ENCODE measurements at places on chromosomes 3 and 15.

- DNase-seq, result no peak
Measured at GRCh38 chr3:122232485-122232884, 49.0 kb downstream of the CASR start.

DNA sequence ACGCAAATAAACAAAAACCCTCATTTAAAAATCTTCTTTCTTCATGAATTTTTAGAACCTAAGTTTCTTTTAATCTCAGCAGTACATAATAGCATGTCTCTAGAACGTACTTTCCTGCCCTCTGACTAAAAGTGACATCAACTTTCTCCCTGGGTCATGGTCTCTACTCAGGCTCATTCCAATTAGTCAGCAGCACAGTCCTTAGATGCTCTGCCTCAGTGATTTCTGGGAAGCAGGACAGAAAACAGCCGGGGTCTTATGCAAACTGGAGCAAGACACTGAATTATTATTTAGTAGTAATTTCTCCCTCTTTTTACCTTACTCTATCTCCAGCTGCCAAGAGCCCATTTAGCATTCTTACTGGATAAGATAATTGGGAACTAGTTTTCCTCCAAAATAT is 365.2 kb downstream of the TUSC7 start:
- no peak for DNase-seq

GRCh38 chr3:185824051-185825005 is 514 bp downstream of the IGF2BP2 start:
- DNase-seq, result no peak

DNA sequence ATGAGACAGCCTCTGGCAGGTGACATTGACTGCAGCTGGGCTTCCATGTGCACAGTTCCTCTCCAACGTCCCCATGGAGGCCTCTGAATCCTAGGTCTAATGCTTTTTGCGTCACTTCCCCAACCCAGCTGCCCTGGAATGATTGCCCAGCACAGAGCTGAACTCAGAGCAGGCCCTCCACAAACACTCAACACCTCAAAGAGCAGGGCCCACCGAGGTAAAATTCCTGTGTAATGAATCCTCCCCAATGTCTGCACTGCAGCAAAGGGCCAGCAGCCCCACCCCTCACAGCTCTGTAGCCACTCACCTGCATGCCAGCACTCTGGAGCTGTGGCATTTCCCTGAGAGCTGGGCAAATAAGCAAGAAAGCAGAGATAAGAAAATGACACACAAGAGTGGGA is 42.6 kb upstream of the DUSP7 start:
- DNase-seq, result no peak

GRCh38 chr15:67281714-67282113 is 27.1 kb downstream of the IQCH start:
- no peak for DNase-seq

DNA sequence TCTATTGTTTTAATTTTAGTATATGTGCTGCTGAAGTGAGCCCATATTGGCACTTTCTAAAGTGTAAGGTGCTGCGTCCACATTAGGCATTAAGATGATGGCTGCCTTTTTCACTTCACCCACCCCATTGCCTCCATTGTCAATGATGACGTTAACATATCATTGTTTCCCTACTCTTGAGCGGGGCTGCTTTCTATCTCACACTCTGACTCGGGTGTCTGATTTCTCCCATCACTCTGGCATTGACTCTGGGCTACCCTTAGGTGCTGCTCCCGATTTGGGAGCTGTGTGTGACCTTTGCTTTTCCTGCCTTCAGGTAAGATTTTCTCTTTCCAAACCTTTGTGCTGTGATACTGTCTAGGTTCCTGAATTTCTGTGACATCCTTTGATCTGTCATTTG is 28.8 kb downstream of the CGNL1 start:
- peak; percentile 25 for DNase-seq

DNA sequence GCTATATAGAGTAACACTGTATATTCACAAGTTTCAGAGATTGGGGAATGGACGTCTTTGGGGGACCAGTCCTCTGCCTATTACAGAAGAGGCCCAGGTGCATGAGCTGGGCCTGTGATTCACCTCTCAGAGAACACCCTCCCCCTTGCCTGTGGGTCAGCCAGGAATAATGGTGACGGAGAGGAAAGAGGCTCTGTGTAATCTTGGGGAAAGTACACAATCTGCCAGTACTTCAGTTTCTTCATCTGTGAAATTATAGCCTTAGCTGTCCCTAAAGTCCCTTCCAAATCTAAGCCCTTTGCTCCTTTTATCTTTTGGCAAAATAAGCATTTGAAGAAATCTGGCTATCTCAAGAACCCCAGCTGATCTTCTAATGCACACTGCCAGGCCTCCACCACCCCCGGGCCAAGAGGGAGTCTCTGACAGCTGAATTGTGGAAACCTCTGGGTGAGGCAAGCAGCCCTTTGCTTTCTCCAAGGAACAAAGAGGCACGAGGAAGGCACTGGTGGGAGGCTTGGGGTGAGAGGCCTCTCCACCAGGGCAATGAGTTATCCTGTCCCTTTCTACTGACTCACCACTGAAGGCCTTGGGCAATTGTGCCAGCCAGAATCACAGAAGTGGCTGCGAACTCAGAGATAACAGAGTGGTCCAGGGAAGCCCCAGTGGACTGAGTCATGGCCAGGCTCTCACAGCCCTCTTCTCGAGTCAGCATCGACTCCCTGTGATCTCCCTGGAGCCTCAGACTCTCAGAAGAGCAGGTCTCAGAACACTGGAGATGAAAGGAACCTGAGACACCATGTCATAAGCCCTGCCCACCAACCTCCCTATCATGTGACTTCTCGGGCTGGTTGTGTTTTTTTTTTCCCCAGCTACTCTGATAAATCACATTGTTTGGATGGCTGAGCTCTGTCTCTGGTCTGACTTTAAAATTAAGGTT is 31.8 kb downstream of the CCNL1 start:
- peak; percentile 18 for DNase-seq

- no peak for DNase-seq
Measured at GRCh38 chr3:17752876-17753631, 10.6 kb upstream of the TBC1D5 start.

GRCh38 chr15:59222906-59223550 is 16.4 kb downstream of the LDHAL6B start:
- no peak for DNase-seq

- DNase-seq, result no peak
Measured at GRCh38 chr3:169940470-169941181, 26.0 kb upstream of the SEC62 start.

DNA sequence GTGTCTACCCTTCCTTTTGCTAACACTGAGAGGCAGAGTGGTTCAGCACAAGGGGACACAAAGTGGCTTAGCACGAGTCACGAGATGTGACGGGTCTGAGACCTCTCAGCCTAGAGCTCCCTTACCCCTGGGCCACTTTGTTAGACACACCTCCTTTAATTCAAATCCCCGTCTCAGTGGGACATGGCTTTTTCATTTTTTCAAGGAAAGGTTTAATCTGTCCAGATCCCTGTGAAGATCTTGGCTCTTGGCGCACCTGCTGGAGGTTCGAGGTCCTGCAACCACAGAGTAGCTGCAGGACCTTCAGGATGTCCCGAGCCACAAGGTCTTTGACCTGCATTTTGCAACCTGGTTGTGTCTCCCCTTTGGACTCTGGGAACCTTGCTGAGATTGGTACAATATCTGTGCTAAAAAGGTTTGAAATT is 52.0 kb downstream of the LPP start:
- no peak for DNase-seq

GRCh38 chr3:187369089-187369447 is 883 bp downstream of the RTP4 start:
- DNase-seq, result no peak

DNA sequence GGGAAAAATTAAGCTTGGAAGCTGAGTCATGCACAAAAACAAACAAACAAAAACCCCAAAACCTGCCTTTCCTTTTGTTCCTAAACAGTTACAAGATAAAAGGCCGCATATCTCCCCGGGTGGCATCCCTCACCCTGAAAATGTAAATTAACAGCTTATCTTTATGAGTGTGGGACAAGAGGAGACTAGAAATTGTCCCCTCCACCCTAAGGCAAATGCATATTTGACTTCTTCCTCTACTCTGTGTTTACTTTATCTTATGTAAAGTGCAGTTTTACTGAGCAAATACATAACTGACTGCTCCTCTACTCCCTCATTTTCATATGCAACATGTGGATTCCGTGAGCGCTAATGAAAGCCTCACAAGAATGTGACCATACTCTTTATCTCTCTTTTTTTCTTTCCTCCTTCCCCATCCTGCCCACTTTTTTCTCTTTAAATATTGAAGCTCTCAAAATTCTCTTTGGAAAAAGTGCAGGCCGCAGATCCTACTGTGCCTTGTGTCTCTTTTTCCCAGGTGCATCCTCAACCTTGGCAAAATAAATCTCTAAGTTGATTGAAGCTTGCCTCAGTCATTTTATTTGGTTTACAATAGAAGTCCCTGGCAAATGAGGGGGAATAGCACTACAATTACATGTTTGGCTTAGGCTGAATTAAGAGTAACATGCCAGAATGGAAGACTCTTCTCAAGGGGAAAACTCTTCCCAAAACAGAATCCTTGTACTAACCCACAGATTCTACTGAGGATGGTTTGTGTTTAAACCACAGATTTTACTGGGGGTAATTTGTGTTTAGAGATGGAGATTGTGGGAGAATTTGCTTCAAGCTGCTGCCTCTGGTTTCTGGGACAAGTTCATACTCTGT is 72.7 kb upstream of the WDR72 start:
- DNase-seq, result no peak

GRCh38 chr3:102078854-102079808 is 229.8 kb downstream of the NFKBIZ start:
- no peak for DNase-seq

DNA sequence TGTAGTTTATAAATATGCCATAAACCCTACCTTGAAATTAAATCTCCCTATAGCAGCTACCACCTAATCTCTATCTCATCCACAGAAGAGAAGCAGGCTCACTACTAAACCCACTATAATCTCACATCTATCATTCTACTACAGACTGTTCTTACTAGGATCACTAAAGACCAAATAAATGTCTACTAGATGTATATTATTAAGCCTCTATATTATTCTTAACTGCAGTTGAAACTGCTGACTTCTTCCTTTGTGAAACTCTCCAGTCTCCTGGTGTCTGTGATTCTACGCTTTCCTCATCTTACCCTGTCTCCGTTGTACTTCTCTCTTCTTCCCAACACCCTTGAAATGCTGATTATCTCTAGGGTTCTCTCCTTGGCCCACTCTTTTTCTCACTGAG is 1154.0 kb downstream of the IGSF11 start:
- DNase-seq, result no peak

- no peak for DNase-seq
Measured at GRCh38 chr15:63465104-63465503, 39.3 kb upstream of the USP3 start.

DNA sequence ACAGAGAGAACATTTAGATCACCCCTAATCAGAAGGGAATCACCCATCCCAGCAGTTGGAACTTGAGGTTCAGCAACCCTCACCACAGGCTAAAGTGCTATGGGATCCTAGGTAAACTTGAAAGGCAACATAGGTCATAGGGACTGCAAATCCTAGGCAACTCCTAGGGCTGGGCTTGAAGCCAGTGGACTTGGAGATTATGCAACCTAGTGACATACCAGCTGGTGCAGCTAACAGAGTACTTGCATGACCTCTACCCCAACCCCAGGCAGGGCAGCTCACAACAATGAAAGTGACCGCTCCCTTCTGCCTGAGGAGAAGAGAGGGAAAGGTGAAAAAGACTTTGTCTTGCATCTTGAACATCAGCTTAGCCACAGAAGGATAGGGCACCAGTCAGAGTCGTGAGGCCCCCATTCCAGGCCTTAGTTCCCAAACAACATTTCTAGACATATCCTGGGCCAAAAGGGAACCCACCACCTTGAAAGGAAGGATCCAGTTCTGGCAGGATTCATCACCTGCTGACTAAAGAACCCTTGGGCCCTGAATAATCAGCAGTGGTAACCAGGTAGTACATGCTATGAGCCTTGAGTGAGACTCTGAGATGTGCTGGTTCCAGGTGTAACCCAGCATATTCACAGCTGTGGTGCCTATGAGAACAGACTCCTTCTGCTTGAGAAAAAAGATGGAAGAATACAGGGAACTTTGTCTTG is 37.6 kb upstream of the FBN1 start:
- no peak for DNase-seq

DNA sequence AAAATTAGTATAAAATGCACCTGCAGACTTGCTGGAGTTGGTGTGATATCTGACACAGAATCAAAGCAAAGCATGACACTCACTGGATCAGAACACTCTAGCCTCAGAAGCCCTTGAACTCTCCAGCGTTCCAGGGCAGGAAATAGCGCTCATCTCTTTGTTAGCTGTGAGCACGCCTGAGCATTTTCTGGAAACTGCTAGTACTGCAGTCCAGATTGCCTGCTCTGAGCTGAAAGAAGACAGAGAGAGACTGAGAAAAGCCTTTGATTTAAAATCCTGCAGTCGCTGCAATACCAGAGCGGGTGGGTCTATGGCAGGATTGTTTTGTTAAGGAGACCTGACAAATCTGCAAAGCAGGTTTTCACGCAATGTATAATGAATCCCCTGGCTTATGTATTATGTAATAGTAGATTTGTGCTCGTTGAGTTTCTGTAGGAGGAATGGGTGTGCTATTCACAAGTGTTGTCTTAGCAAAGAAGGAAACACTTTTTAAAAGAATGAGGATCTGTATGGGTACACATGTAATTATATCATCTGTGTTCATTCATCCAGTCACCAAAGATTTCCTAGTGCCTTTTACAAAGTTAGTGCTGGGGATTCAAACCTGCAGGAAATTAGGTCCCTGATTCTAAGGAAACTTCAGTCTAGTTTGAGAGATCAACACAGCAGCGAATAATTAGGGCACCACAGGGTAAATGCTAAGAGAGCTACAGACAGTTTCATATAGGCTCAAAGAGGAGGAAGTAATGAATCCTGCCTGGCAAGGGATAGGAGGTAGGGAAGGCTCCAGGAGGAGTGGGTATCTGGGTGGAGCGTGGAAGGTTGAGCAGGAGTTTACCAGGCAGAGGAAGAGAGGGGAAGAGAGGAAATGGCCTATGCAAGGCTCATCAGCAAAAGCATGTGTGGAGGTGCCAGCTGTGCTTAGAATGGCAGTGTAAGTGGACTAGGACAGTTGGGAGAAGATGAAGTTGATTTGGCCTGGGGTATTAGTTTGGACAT is 26.1 kb upstream of the MGLL start:
- DNase-seq, result no peak

DNA sequence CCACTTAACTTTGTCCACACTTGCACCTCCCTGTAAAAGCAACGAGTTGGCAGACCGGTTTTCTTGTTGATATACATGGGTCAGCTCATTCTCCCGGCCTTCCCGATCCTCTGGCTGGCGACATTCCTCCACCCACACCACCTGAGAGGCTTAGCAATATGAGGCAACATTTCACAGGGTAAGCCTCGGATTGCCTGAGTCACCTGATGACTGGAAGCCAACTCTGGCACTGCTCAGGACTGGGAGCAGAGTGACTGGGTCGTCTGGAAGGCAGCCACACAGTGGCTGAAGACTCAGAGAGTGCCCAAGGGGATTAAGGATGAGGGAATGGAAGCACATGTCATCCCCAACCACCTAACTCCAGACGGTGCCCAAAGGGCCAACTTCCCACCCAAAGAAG is 9.8 kb downstream of the HOMER2 start:
- DNase-seq, result no peak

GRCh38 chr15:74609938-74610301 is 5.7 kb upstream of the CLK3 start:
- DNase-seq, result no peak

All from NCI-H1436 (cell line).